ENCODE measurements at places on chromosomes 16 and 17. TPM values are rescaled to one million over a fixed set of nuclear protein-coding genes. Genes with fewer than 3 reads are reported as not detected.

The PRSS33 gene
- total RNA-seq: not detected

The MPV17L gene
- not detected for total RNA-seq

DNA sequence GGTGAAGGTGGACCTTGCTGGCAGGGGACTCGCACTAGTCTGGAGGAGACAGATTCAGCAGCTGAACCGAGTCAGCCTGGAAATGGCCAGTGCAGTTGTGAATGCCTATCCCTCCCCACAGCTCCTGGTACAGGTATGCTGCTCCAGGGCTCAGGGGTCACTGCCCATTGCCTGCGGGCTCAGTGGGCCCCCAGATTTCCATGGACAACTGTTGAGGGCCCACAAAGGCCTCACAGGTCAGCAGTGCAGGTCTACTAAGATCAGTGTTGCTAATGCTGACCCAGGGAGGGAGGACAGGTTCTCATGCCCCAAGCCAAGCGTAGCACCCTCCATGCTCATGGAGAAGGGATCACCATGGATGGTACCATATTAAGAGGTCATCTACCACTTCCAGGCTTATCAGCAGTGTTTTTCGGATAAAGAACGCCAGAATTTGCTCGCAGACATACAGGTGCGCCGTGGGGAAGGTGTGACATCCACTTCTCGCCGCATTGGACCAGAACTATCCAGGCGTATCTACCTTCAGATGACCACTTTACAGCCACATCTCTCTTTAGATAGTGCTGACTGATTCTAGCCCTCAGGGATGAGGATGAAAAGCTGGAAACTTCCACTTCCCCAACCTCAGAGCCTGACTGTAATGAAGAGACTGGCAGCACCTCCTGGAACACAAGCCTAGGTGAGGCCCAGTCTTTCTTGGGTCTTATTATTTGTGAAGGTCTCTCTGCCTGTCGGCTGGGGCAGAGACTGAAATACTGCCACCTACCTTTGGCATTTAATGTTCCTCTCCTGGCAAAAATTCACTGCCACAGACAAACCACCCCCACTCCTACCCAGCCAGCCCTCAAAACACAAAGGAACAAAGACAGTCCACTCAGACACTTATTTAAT lies 7.6 kb downstream of the EME1 start:
- no peaks in the 10 kb centered on the region for H3K27me3 ChIP-seq
- peaks cover 39% of the 10 kb centered on the region for H3K36me3 ChIP-seq
- no peak overlapping the region for H3K27ac ChIP-seq
- H3K4me3 ChIP-seq: no peak overlapping the region

- peak overlapping the region; percentile 96 for H3K4me3 ChIP-seq
- H3K27ac ChIP-seq: peak overlapping the region; percentile 77
- DNase-seq: no peak
- peaks cover 24% of the 10 kb centered on the region for H3K36me3 ChIP-seq
These were observed 5.0 kb downstream of the STAT5B start for GRCh38 chr17:42271006-42271778.

DNA sequence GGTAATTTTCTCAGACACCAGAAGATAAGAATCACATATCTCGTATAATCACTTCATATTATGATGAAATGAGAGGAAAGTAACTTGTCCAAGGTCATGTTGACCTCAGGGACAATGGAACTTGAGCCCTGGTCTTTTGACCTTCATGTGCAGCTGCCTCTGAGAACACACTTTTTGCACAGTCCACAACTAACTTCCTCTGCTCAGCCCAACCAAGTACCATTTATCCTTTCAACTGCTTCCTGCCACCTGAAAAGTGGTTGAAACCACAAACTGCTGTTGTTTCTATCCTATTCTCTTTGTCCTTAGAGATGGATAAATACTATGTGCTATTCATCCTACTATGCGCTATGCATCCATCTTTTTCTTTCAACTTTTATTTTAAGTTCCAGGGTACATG lies 2.3 kb upstream of the CCL1 start:
- no peak for DNase-seq
- H3K27ac ChIP-seq: no peak overlapping the region
- H3K27me3 ChIP-seq: no peaks in the 10 kb centered on the region
- no peak overlapping the region for H3K4me3 ChIP-seq

GRCh38 chr17:70624211-70624610 lies 454.9 kb downstream of the KCNJ2 start:
- no peak overlapping the region for H3K27ac ChIP-seq
- DNase-seq: no peak
- H3K36me3 ChIP-seq: no peaks in the 10 kb centered on the region
